Hematopoietic multipotent progenitor cell (in vitro differentiated cells): ENCODE measurements at places on chromosomes 3 and 15.

GRCh38 chr15:51403946-51404695 lies 62.7 kb downstream of the GLDN start:
- no peak for DNase-seq

DNA sequence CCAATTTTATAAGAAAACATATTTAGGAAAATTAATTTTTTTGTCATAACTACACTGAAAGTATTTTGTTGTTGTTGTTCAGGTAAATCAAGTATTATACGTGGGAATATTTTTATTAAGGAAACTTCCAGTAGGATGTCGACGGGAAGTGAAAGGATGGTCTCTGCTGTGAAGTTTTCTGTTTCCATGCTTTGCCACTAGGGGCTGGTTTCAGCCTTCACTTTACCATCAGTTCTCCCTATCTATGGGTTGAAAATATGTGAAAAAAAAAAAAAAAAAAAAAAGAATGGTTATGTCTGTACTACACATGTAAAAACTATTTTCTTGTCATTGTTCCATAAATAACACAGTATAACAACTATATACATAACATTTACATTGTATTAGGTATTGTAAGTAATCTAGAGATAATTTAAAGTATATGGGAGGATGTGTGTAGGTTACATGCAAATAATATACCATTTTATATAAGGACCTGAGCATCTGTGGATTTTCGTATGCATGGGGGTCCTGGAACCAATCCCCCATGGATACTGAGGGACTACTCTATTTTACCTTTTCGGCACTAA lies 136.7 kb downstream of the SMAD6 start:
- peak; percentile 24 for DNase-seq

- no peak for DNase-seq
Measured at GRCh38 chr3:77718311-77718710, 678.4 kb downstream of the ROBO2 start.

DNA sequence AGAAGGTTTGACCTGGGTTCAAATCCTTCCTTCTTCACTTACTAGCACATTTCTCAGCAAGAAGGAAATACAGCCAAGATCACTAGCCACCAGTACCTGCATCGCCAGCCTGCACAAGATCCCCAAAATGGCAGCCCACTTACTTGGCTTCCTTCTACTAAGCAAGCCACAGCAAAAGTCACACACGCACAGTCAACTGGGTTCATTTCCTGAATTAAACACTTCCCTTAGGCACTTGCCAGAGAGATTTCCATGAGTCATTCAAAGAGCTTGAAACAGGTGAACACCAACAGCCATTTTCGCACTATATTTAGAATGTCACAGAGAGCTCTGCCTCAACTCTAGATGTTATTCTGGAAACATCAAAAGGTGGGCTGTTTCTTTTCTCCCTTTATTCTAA lies 42.6 kb downstream of the MGLL start:
- peak; percentile 60 for DNase-seq
